ENCODE measurements at places on chromosomes 2 and 18.

- no peak for DNase-seq
Measured at GRCh38 chr2:222100704-222101699, 197.8 kb downstream of the PAX3 start.

- no peak for DNase-seq
Measured at GRCh38 chr18:2890606-2891005, 43.8 kb downstream of the EMILIN2 start.

DNA sequence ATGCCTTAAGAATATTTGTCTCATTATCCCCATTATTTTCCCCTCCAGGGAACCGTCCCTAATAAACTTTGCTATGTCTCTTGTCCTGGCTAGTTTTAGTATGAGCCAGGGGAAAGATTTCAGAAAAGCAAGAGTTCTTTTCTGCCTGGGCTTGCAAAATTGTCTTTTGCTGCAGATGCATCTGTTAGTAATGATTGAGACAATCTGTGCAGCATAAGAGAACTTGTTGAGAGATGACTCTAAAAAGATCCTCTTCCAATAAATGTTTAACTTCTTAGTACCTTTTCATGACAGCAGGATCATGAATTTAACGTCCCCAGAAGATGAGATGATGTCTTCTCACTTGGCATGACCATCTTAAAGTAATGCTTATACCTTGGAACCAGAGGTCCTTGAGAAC lies 172.5 kb upstream of the CREB1 start:
- DNase-seq, result no peak

DNA sequence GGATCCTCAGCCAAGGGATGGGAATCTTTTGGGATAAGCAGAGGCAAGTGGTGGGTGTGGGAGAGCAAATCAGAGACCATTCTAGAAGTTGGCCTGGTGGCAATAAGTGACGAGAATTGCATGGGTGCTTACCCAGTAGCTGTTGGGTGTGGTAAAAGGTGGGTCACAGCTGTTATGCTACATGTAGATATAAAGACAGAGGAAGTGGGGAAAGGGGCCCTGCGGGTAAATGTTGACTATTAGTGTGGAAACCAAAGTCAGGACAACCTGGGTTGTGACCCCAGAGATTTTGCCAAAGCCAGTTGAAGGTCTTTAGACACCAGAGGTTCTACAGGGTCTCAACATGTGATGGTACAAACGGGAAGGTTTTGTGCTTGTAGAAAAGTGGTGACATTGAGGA lies 443.6 kb upstream of the HNRNPA3 start:
- DNase-seq, result no peak

GRCh38 chr18:43060020-43060419 lies 55.5 kb downstream of the RIT2 start:
- no peak for DNase-seq

GRCh38 chr2:27942612-27943547 lies 52.4 kb downstream of the BABAM2 start:
- no peak for DNase-seq

GRCh38 chr2:75456111-75456510 lies 104.6 kb downstream of the EVA1A start:
- DNase-seq, result no peak

- no peak for DNase-seq
Measured at GRCh38 chr2:165582409-165582808, 112.9 kb downstream of the CSRNP3 start.

DNA sequence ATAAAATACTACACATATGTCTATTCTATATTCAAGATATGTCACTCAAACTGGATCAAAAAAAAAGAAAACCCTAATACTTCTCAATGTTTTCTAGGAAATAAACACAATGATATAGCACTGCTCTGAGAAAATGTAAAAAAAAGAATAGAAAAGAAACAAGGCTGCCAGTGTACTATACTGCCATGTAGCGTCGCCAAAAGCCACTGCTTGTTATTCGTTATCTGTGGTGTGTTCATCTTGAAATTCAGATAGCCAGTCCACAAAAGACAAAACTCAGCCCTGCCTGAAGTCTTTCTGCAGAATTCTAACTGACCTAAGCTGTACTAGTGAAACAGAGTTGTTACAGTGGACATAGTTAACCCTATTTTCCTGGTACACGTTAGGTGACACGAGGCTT lies 12.2 kb upstream of the YPEL5 start:
- DNase-seq, result no peak

GRCh38 chr2:98908931-98909316 lies 27.1 kb downstream of the CRACDL start:
- DNase-seq, result no peak

DNA sequence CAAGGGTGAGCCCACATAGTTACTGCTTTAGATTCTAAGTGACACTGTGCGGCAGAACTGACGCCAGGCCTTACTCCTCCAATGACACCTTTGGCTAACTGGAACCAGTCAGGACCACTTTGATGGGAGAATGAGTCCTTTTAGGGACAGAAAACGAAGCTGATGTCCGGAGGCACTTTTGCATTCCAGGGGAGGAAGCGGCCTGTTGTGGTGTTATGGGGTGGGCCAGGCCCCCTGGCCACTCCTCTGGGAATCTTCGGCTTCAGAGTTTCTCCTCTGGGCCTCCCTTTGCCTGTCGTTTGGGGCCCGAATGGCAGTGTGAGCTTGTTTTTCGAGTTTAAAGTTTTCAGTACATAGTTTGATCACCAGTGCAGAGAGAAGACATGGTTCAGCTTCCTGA lies 65.9 kb downstream of the MBP start:
- DNase-seq, result no peak

DNA sequence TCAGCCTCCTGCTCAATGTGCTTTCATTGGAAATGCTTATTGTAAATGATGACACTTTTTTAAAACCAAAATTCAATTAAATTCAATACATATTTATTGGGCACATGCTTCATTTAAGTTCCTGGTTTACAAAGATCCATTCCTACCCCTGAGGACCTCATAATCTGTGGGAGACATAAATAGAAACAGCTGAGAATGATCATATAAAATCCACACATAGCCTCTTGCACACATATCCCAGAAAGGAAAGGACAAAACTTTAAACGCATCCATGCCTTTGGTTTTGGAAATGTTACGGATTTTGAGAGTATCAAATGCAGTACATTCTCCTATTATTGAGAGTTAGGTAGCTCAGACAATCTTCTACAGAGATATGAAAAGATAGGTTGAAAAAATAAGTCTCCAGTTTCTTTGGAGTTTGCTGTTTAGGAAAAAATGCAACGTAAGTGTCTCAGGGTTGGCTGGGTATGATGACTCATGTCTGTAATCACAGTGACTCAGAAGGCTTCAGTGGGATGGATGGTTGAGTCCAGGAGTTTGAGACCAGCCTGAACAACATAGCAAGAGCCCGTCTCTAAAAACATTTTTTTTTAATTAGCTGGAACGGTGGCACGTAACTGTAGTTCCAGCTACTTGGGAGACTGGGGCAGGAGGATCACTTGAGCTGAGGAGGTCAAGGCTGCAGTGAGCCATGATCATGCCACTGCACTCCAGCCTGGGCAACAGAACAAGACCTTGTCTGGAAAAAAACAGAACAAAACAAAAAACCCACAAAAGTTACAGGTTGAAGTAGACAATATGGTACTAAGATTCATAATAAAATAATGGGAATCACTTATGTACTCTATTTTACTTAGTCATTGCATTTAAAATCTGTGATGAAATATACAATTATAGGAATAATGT lies 3.9 kb upstream of the PRELID3A start:
- no peak for DNase-seq

DNA sequence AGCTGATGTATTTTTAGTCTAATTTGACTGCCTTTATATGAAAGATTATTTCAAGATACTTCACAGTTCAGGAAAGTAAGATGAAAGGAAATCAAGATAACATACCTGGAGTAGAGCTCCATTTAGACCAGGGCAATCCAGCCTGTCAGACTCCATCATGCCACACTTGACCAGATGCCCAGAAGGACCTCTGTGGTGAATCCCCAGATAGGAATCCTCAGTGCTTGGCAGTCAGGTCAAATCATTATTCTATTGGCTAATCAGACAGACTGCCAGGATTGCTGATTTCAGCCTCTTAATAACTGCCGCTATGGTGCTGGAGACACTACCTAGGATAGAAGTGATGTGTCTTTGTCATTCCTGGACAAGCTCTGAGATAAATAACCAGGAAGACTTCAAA lies 404.2 kb downstream of the STK39 start:
- no peak for DNase-seq

DNA sequence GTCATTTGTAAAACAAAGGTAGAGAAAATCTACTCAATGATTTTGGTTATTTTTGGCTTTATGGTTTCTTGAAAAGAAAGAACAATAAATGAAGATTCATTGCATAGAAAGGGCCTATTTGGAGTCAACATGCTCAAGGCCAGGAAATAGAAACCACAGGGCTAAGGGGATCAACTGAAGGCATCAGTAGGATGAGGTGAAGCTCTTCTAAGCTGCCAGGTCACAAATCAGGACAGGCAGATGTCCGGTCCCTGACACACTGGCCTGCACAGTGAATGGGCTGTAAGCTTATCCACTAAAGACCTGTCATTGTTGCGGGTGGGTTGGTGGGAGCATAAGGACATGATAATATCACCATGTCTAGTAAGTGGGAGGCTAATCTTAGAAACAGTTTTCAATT lies 31.6 kb upstream of the RNF138 start:
- no peak for DNase-seq

DNA sequence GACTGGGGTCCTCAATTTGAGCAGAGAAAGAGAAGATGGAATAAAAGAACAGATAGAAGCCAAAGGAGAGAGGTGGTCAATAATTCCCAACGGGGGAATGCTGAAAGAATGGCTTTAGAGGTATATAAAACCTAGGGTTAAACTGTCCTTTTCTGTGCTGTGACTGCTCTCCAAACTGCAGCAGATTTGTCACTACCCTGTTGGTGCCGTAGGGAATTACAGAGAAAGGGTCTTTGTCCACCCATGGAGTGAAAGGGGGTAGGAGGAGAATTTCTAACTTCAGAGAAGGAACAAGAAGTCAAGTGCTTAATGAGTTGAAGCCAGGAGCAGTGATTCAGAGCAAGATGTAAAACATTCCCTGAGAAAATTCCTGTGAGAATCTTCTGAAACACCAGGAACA lies 486.5 kb downstream of the NUP35 start:
- DNase-seq, result no peak

Data from activated CD4-positive, alpha-beta memory T cell treated with anti-CD3 and anti-CD28 coated beads for 36 hours (primary cell).